Adipocyte (in vitro differentiated cells): ENCODE measurements at places on chromosomes 5 and 9.

GRCh38 chr9:112601636-112602035 lies 115.0 kb downstream of the KIAA1958 start:
- DNase-seq: peak; percentile 55

GRCh38 chr5:166058660-166059059 lies 2232.8 kb upstream of the WWC1 start:
- DNase-seq: no peak

DNA sequence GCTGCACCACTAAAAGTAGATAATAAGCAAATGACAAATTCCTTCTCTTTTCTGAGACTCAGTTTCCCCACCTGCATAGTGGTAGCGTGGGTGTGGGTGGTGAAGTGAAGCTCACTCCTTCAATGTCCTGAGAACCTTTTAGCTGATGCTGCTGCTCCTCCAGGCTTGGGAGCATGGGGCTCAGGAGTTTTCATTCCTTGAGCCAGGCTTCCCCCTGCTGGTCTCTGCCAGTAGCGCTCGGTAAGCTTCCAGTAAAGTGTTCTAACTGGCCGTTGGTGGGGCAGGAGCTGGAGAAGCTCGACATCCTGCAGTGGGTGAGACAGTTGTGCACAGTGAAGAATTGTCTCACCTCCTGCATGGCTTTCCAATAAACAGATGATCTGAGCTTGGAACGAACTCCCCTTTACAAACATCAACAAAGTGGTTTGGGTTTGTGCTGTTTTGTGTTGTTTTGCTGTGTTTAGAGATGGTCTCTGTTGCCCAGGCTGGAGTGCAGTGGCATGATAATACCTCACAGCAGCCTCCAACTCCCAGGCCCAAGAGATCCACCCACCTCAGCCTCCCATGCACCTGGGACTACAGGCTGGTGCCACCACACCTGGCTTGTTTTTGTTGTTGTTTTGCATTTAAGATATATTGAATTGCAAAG lies 34.6 kb downstream of the SPARC start:
- DNase-seq: peak; percentile 93

- DNase-seq: peak; percentile 13
These were observed 34.0 kb downstream of the CDK5RAP2 start for GRCh38 chr9:120545701-120546550.

GRCh38 chr5:131932235-131932634 lies 13.2 kb downstream of the MEIKIN start:
- no peak for DNase-seq

GRCh38 chr5:41788941-41789368 lies 81.3 kb downstream of the OXCT1 start:
- peak; percentile 83 for DNase-seq

- DNase-seq: no peak
These were observed 71.9 kb downstream of the RALGPS1 start for GRCh38 chr9:126986506-126986951.

DNA sequence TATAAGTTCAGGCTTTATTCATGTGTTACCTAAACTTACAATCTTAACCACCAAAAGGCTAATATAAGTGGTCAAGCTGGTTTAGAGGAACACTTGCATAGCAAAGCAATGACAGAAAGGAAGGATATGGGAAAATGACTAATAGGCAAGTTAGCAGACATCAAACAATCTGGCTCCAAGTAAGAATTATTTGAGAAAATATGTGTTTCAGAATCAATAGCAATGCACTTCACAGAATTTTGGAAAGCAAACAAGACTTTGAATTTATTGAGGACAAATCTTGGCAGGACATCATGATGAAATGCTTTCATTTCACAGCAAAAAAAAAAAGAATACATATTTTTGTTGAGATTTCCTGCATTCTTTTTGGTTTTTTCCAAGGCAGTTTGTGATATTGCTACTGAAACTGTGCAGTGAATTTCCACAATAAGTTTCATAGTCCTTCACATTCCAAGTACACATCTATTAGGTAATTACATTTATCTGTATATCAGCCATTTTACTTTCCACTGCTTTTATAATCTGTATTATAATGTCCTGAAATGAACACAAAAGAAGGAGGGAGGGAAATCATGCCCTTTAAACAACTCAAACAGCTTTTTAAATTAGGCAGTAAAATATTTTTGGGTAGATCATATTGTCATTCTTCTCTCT lies 417.9 kb downstream of the NR2F1-AS1 start:
- DNase-seq: peak; percentile 89

GRCh38 chr9:73009649-73010288 lies 56.9 kb upstream of the ALDH1A1 start:
- no peak for DNase-seq

DNA sequence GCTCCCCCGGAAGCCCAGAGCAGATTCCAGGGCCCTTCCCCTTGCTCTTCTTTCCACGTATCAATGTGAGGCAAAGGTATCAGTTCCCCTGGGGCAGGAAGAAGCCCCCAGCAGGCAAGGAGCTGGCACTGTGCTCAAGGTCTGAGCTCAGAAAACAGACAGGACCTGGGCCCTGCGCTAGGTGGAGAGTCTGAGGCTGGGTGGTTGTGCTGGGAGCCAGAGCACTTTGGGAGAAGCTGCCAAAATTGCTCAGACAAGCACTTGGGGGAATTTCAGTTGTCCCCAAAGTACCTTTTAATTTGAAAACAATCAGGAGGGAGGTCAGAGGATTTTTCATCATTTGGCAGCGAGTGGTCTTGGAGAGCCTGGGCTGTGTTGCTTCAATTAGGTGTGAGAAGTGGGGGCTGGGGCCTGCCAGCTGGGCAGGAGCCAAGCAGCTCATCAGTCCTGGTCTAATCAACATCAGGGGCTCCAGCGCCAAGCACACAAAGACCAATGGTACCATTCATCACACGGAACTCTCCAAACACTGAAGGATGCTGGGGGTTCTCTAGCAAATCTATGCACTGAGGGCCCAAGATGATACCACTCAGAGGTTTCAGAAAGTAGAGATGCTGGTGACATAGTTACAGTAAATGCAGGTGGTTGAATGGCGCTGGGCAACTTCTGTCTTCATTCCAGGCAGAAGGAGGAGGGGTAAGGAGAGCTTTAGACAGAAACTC lies 176.5 kb downstream of the SNX18 start:
- no peak for DNase-seq

DNA sequence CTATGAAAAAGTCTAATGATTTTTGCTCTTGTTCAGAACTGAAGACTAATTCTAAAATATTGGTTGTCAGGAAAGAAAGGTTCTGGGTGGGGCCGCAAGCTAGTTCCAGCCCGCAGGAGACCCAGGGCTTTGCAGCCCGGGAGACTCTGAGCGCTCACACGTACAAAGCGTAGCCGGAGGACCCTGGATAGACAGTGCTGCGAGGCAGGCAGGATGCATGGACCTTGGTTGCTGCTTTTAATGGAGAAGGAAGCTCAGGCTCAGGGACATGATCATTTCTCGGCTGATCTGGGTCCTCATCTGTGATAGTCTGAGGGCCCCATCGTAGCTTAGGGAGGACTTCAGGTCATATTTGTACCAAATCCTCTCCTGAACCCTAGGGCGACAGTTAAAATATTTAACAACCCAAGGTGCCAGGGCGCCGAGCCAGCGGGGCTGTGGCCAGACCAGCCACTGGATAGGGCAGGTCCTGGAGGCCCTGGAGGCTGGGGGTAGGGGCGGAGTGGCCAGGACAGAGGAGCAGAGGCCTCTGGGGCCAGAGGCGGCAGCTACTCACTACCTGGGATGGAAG lies 70.1 kb upstream of the UNC5A start:
- no peak for DNase-seq
